Right kidney (tissue), 9 donors: ENCODE measurements at places on chromosomes 1 and 21.

DNA sequence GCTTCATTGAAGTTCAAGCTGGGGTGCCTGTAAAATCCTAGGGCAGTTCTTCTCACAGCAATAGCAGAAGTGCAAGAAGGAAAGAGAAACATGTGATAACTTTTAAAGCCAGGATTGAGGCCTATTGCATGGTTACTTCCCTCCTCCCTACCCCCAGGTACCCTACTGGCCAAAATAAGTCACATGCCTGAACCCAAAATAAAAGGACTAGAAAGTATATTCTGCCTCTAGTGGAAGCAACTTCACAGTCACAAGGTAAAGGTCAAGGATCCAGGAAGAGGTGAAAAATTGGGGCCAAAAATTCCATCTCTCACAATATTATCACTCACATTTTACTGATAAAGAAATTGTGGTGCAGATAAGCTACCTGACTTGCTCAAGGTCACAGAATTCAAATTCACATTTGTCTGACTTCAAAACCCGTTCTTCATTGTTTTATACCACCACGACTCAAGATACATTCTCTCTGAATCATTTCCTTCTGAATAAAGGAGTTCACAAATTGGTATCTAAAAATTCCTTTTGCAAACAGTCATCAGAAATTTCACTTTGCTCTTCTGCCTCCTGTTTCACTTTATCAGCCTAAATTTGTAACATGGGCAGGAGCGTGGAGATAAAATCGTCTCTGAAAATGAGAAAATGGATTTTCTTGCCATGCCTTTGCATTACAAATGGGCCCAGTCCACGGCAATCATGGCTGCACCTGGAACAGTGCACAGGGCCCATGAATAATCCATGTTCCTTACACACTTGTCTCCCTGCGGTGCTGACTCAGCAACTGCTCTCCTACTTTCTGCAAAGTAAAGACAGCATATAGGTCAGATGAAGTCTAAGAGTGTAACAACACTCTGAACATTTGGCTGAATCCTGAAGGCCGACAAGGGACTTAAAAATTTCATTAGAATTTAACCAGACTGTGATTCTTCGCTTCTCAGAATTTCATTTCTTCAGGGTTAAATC lies 485.3 kb upstream of the NFIA start:
- DNase-seq, result no peak

GRCh38 chr1:10539411-10540043 lies 64.8 kb downstream of the PEX14 start:
- DNase-seq, result no peak

- no peak for DNase-seq
Measured at GRCh38 chr1:107009281-107009680, 47.2 kb upstream of the PRMT6 start.

DNA sequence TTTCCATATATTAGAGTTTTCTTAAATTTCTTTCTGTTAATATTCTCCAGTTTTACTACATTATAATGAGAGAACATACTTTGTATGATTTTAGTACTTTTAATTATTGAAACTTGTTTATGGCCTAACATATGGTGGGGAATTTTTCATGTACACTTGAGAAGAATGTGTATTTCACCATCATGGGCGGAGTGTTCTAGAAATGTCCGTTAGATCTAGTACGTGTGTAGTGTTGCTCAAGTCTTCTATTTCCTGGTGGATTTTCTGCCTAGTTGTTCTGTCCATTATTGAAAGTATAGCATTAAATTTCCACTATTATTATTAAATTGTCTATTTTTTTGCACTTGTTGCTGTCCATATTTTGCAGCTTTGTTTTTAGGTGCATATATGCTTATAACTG lies 64.0 kb upstream of the RGS21 start:
- no peak for DNase-seq

- no peak for DNase-seq
Measured at GRCh38 chr1:107524301-107524700, 383.5 kb downstream of the NTNG1 start.

GRCh38 chr1:49356594-49356993 lies 579.9 kb upstream of the BEND5 start:
- DNase-seq, result no peak

- peak; percentile 4 for DNase-seq
Measured at GRCh38 chr1:173164686-173165085, 42.4 kb downstream of the TNFSF4 start.

DNA sequence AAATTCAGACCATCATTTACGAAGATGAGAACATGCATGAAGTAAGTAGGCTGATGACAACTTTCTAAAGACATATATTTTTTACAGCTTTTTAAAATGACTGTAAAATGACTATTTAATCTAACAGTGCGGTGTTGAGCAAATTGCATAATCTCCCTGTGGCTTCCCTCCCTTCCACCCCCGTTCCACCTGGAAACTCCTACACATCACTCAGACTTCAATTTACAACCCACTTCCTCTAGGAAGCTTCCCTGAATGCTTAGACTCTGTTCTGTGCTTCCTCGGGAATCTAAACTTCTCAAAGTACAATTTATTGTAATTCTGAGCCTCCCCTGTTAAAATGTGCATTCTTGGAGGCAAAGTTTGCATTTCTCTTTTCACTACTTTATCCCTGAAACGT lies 354.9 kb downstream of the DPYD start:
- DNase-seq, result no peak

- peak; percentile 67 for DNase-seq
Measured at GRCh38 chr1:205543351-205544301, 39.2 kb downstream of the CDK18 start.

DNA sequence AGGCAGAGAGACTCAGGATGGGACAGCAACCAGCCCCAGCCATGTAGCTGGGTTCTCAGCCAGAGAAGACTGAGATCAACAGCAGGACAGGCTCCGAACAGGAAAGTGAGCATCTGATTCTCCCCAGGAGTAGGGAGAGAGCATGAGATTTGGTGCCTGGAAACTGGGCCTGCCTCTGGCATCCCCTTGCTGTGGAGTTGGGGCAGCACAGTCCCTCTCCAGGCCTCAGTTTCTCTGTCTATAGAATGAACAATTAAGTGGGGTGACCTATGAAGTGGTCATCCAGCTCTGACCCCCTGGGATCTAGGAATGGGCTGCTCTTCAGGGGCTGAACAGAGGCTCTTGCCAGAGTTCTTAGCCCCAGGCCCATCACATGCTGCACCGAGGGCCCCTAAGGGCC lies 55.6 kb downstream of the KLHDC7A start:
- DNase-seq, result no peak

DNA sequence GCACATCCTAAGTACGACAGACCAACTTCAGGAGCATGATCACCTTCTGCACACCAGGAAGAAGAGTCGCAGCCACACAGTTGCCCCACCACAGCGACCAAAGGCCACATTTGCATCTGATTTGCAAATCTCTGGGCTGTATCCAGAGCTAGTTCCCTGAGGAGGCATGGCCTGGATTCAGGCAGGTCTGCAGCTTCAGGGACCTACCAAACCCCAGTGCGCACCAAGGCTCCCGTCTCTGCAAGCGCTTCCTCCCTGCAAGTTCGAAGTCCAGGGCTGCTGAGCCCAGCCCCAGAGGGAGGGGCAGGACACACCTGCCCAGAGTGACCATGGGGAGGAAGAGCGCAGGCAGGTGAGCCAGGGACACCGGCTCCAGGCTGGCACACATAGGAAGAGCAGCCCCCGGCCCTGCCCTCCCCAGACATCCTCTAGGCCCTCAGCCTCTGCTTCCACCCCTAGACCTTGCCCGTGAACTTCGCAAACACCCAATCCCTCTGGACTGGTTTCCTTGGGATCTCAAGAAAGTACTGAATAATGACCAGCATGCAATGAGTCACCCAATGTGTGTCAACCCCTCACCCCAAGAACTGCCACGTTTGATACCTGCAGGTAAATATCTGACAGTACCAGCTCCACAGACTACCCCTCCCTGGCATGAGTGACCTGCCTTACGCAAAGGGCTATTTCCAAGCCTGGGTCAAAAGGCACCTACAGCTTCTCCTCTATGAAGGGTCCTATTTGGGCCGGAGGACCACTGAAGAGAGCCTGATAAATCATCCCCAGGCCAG lies 36.8 kb downstream of the CASZ1 start:
- DNase-seq, result no peak

GRCh38 chr1:222561656-222562055 lies 13.8 kb upstream of the HHIPL2 start:
- no peak for DNase-seq

DNA sequence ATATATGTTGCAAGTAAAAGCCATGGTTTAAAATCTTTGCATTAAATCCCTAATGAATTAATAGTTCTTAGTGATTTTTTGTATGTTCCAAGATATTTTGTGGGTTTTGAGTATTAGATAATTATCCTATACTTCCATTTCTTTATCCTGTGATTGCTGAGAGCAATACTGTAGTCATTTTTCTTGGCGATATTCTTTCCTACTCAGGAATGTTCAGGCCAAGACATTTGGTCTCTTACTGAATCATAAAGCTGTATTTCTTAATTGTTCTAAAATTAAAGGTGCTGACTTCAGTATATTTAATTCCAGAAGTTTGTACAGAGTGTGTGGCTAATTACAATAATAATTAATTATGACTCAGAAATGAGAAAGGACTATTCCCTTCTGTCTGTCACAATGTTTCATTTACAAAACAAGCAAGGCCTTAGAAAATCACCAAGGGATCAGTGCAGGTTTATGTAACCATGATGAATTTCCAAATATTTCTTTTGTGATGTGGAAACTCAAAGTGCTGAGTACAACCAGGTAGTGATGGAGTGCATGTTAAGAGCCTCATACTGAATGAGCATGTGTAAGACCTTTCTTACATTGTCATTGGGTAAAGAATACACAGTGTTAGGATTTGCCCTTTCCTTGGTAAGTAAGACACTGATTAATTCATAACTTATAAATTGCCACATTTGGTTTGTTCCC lies 161.2 kb downstream of the HMCN1 start:
- DNase-seq, result no peak

DNA sequence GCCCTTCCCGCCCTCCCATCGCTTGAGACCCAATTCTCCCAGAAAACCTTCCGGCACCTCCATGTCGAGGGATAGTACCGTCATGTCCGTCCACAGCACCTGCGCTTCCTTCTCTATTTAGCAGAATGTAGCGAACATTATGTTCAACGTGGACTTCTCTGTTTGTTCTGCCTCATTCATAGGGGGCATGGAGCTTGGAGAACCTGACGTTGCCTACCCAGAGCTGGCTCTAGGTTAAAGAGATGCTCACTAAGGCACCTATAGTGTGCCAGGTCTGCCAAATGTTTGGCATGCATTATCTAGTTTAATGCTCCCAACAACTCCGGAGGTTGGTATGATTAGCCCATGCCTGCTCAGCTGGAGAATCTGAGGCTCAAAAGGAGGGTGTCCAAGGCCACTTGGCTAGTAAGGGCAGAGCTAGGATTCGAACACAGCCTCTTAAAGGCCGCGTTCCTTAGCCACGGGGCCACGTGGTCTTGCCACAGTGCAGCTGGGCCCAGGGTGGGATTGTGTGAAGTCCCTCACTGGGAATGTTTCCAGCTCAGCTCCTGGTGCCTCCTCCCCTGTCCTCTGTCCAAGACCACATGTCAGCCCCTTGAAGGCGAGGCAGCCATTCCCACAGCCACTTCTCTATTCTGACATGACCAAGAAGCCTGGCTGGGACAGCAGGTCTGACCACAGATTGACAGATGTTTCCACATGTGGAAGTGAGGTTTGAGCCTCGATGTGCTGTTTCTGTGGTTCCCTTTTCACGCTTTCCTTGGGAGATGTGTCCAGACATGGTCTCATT lies 57.8 kb downstream of the RUNX3 start:
- DNase-seq, result no peak

- DNase-seq, result no peak
Measured at GRCh38 chr1:109616391-109616790, 3.0 kb downstream of the GNAT2 start.

GRCh38 chr1:16167331-16168143 lies 11.7 kb upstream of the EPHA2 start:
- peak; percentile 74 for DNase-seq

- no peak for DNase-seq
Measured at GRCh38 chr1:33176362-33176850, 5.4 kb downstream of the TRIM62 start.

- DNase-seq, result no peak
Measured at GRCh38 chr1:160789702-160790611, 6.0 kb upstream of the LY9 start.

- DNase-seq, result no peak
Measured at GRCh38 chr1:248847956-248848561, 10.0 kb downstream of the ZNF672 start.

- DNase-seq, result no peak
Measured at GRCh38 chr1:180415236-180415848, 87.0 kb downstream of the ACBD6 start.

DNA sequence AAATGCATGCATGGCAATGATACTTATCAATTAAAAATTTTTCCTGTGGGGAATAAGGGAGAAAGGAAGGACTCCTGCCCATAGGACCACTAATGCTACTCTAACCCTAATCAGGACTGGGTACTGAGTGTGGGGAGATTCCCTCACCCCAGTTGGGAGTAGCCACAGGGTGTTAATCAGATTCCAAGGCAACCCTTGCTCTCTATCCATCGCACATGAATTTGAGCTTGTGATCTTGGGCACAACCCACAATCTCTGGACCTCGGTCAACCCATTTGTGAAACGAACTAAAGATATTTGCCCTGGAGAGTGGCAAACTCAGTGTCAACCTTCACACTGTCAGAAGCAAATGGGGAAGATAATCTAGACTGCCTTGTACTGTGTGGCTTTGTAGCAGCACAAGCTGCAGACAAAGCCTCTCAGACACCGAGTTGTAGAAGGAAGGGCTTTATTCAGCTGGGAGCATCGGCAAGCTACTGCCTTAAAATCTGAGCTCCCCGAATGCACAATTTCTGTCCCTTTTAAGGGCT lies 69.5 kb downstream of the SERINC2 start:
- no peak for DNase-seq

- no peak for DNase-seq
Measured at GRCh38 chr21:25508364-25508763, 98.9 kb downstream of the MRPL39 start.

GRCh38 chr1:219090607-219091006 lies 83.1 kb upstream of the LYPLAL1 start:
- DNase-seq, result no peak

DNA sequence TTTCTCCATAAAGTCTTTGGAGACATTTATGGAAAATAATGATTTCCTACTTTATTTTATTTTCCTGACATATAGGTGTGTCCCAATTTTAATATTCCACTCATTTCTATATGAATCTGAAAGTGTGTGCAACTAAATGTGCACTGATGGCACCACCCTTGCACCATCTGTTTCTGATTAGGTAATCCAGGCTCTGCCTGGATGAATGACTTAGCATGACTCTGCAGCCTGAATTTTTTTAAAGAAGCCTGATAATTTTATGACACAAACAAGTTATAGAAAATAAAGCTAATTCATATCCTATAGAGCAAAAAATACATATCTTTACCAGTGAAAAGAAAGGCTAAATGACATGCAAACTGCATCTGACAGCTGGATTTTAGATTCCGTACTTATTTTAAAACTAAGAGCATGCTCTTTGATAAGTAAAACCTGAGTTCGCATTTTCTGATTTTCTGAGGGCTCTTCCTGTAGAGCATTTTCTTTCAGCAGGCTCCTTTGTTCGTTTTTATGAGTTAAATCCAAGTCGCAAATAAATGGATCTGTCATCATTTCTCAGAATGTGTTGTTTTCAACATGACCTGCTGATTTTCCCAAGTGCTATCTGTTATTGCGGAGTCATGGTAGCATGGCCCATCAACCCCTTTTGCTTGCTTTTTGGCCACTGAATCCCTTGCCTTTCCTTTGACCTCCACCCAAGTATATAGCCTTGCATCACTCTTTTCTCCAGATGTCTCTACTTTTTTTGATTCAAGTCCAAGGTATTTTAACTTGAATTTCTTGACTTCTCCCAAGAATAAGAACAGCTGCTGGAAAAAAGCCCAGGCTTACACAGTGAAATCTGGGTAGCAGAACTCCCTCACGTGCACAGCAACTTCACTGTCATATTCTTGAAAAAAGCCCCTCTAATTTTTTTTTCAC lies 52.8 kb upstream of the LYPLAL1 start:
- peak; percentile 10 for DNase-seq

- DNase-seq, result no peak
Measured at GRCh38 chr1:7402548-7402850, 368.6 kb upstream of the VAMP3 start.
